Cardiac septum (tissue), 1 donor: ENCODE measurements at places on chromosomes 16 and 17. TPM values are rescaled to one million over a fixed set of nuclear protein-coding genes. Genes with fewer than 3 reads are reported as not detected.

DNA sequence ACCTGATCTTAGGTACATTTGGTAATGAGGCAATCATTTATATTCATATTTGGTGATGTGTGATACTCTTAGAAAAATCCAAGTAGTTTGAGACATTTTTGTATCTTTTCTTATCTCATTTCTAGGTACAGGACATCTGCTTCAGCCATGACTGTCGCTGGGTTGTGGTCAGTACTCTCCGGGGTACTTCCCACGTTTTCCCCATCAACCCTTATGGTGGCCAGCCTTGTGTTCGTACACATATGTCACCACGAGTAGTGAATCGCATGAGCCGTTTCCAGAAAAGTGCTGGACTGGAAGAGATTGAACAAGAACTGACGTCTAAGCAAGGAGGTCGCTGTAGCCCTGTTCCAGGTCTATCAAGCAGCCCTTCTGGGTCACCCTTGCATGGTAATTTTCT lies 312.2 kb downstream of the BCAS3 start:
- no peak for DNase-seq

The ITPRIPL2 gene
- 24.6 TPM for total RNA-seq

The CTRB1 gene
- total RNA-seq = not detected

DNA sequence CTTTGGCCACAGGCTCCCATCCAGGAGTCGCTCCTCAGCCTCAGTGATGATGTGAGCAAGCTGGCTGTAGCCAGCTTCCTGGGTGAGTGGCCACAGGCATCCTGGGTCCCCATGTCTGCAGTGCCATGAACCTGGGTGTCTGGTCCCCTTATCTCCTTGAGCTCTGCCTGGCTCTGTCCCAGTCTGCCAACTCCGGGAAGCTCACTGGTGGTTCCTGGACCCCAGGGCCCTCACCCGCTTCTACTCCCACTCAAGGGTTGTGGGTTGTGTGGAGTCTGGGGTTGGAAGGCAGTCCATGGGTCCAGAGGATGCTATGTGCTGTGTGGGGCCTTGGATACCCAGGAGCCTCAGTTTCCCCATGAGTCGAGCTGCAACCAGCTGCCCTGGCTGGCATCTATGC lies 11.7 kb upstream of the SMIM5 start:
- DNase-seq = no peak
